ENCODE measurements at places on chromosomes 6 and 20.

GRCh38 chr6:132812255-132812732 lies 2.1 kb upstream of the RPS12 start:
- no peak for DNase-seq

- DNase-seq: peak; percentile 79
Observed at GRCh38 chr20:36162272-36162966, 7.9 kb downstream of the EPB41L1 start.

DNA sequence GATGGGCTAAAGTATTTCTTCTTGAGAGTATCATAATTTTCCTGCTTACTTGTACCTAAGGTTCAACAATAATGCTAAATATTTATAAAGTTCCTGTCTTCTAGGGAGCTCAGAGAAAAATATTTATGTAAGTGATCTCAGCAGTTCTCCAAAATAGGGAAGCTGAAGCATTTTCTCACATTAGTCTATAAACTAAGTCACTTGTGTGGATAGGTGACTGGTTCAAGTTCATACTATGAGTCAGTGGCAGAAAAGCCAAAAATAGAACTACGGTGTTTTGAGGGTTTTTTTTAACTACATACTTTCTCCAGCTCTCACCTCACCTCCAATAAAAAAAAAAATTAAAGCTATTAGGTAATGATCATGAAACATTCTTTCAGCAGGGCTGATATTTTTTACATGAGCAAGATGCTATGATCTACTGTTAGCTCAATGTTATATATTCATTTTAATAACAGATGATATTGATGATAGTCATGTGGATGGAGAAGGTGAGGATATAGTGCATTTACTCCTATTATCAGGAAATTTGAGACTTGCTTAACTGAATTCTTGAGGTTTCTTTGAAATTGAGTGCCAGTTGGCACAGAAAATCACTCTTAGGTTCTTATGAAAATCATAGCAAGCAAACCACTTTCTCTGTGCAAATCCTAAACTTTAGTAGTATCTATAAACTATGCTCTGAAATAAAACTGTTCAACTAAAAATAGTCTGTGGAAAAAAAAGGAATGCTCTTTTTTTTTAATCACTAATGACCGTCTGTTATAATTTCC lies 4.1 kb upstream of the MOXD1 start:
- DNase-seq: no peak

DNA sequence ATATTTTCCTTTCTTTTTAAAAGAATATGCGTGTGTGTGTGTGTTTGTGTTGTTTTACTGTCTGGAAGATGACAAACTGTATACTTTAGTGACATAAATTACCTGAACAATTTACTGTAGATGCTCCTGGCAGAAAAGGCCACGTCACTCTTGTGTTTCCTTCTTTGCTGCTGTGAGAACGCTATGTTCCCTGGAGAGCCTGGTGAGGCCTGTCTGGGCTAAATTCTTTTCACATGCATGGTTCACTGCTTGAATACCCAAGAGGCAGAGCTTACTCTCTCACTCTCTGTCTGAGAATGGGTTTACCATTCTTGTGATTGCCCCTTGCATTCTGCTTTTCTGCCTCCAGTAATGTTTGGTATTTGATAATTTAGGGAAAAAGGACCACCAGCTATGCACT lies 64.3 kb downstream of the EDN1 start:
- DNase-seq: no peak

DNA sequence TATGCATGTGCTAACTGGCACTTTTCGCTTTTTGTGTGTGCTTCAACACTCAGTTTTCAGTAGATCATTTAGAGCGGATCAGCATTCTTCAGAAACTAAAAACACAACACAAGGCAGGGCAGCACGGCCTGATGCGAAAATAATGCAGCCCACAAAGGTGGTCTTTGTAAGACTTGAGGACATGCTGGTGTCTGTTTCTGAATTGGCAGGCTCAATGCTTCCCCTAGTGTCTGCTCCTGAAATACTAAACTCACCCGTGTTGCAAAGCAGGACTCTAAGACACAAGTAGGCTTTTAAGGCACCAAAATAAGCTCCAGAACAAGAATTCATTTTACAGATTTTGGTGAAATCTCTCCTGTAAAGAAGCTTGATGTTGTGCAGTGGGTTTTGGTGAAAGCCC lies 676.5 kb downstream of the TENT5A start:
- DNase-seq: peak; percentile 0

DNA sequence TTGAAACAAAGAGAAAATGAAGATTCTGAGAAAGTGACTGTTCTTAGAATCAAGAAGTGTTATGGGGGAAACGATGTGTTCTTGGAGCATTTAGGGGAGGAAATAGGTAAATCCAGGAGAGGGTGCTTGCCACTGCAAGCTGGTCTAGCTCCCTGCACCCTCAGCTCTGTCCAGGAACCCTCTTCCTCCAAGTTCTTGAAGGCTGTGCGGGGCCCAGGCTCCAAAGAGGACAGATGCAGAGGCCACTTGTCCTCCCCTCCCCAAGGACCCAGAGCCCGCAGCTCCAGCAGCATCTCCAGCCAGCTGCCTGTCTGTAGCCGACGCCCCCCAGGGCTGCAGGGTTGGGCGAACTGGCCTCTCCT lies 87.9 kb downstream of the CDC5L start:
- no peak for DNase-seq

DNA sequence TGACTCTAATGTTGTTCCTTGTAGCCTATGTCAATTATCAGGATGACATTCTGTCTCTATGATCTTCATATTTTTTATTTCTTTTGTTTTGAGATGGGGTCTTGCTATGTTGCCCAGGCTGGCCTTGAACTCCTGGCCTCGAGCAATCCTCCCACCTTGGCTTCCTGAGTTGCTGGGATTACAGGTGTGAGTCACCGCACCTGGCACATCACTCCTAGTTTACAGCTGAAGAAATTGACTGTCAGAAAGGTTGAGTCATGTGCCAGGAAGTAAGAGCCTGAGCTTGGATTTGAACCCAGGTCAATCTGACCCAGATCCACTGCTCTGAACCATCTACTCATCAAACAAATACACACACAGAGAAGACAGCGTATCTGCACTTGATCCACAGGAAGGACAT lies 14.4 kb downstream of the PPP1R3G start:
- no peak for DNase-seq

GRCh38 chr20:49750611-49751396 lies 37.1 kb upstream of the B4GALT5 start:
- no peak for DNase-seq

- DNase-seq: no peak
Observed at GRCh38 chr6:121967631-121968030, 431.8 kb upstream of the HSF2 start.

- no peak for DNase-seq
Observed at GRCh38 chr6:145743332-145743731, 8.0 kb upstream of the EPM2A start.

DNA sequence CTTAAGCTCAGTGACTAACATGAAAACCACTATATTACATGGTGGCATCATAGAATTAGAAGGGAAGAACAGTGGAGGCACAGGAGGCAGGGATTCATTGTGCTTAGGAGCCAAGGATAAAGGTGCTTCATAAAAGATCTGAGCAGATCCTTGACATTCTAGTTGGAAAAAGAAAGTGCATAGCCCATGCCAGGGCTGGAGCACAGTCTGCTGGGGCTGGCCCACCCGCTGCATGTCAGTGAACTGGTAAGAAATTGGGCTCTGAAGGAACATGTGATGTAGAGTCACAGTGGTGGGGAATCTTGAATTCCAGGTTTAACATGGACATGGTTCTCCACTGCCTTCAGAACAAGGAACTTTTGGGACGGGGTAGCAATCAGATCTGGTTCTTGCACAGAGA lies 20.4 kb downstream of the MYLIP start:
- no peak for DNase-seq

GRCh38 chr6:53799340-53799739 lies 4.5 kb downstream of the LRRC1 start:
- no peak for DNase-seq

GRCh38 chr20:35290186-35290886 lies 1.9 kb downstream of the FAM83C start:
- no peak for DNase-seq

GRCh38 chr20:10985536-10985935 lies 311.7 kb upstream of the JAG1 start:
- DNase-seq: no peak

GRCh38 chr20:47392015-47392720 lies 35.7 kb upstream of the ZMYND8 start:
- DNase-seq: no peak

GRCh38 chr20:24917797-24918578 lies 31.1 kb upstream of the CST7 start:
- DNase-seq: peak; percentile 80

GRCh38 chr6:125952764-125953501 lies 3.6 kb upstream of the HINT3 start:
- no peak for DNase-seq

DNA sequence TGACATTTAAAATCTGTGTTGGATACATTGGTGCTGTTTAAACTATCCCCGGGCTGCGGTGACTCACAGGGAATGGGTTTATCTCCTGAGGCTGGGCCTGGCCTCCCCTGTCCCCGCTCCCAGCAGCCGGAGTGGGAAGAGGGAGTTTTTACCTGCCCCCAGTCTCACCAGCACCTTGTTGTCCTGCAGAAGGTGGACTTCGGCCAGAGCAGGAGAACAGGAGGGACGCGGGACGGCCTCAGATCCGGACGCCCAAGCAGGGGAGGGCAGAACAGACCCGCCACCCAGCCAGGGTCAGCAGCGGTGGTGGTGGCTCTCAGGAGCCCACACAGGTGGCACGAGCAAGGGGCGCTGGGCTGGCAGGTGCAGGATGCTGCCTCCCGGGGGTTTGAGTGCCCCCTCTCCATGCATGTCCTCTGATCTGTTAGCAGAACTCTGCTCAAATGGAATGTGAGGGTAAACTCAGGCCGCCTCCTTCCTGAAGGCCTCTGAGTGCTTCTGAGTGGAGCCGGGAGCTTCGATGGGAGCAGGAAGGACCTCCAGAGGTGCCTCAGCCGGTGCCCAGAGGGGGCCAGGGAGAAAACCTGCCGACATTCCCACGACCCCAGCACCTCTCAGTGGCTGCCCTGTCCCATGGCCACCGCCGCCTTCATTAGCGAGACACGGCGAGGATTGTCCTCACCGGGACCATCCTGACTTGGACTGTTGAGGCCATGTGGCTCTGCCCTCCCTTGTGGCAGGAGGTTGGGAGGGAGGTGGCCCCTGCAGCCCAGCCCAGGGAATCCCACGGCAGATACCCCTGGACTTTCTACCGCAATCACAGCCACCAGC lies 43.4 kb upstream of the MRGBP start:
- no peak for DNase-seq

- DNase-seq: no peak
Observed at GRCh38 chr6:107124934-107125348, 9.6 kb upstream of the BEND3 start.

DNA sequence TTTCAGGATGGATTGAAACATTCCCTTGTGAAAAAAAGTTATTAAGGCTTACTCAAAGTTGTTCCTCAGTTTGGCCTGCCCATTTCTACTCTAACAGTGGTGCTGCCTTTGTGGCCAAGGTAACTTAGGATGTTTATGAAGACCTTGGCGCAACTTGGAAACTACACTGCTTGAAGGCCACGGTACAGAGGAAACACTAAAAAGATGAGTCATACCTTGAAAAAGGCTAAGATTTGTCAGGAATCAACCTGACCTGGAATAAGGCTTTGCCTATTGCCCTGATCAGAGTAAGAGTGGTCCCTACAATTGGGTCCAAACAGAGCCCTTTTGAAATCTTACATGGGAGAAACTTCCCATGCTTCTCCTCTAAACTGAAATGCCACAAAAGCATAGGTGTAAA lies 119.9 kb upstream of the MOCS1 start:
- no peak for DNase-seq

DNA sequence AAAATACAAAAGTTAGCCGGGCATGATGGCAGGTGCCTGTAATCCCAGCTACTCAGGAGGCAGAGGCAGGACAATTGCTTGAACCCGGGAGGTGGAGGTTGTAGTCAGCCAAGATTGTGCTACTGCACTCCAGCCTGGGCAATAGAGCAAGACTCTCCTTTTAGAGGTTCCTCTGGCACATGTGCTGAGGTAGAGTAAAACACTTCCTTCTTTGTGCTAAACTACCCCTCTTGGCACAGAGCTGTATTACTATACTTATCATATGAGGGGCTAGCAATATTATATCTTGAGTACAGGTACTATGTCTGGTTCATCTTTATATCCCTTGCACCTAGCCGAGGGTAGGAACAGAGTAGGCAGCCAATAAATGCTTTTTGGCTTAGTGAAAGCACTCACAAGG lies 40.2 kb upstream of the SAMHD1 start:
- DNase-seq: no peak

- peak; percentile 75 for DNase-seq
Observed at GRCh38 chr6:143575440-143575839, 63.9 kb upstream of the FUCA2 start.

DNA sequence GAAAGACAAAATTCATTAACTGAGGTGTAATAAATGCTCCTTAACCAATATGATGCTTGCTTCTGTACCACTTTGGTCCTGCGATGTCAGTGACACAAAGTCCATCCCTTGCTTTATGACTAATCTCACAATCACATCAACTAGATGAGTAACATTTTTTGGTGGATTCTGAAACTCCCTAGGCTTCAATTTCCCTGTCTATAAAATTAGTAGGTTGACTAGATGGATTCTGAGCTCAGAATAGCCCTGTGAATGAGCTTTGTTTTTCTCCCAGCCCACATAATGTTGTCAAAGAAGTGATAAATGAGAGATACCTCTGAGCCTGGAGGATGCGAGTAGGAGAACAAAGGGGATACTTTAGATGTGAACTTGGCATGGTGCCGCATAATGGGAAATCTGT lies 9.1 kb downstream of the TXLNB start:
- peak; percentile 9 for DNase-seq

- peak; percentile 12 for DNase-seq
Observed at GRCh38 chr20:38338849-38339520, 7.3 kb upstream of the LBP start.

- DNase-seq: peak; percentile 53
Observed at GRCh38 chr20:23337312-23337711, 13.3 kb upstream of the NXT1 start.

GRCh38 chr6:133241901-133242636 lies 912 bp downstream of the EYA4 start:
- DNase-seq: no peak

DNA sequence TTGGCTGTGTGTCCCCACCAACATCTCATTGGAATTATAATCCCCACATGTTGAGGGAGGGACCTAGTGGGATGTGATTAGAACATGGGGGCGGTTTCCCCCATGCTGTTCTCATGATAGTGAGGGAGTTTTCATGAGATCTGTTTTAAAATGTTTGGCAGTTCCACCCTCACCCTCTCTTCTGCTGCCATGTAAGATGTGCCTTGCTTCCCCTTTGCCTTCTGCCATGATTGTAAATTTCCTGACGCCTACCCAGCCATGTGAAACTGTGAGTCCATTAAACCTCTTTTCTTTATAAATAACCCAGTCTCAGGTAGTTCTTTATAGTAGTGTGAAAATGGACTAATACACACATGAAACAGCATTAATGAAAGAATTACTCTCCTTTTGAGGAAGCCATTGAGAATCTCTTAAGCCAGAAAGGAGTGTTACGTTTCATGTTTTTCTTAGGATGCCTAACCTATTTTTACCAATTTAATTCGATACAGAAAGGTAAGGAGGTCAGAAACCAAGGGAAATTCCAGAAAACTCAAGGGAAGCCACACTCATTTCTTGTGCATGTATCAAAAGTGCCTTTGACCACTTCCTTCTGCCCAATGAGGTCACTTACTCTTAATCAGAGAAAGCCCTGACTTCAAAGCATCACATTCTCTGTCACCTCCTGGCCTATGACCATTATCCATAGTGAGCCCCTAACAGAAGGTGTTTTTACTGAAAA lies 24.7 kb upstream of the HINT3 start:
- no peak for DNase-seq

- DNase-seq: no peak
Observed at GRCh38 chr6:148878683-148879082, 131.9 kb downstream of the UST start.

All from NCI-H345 (cell line).